Camera-type eye (tissue), 1 donor: ENCODE measurements at places on chromosomes 6 and 20. TPM values are rescaled to one million over a fixed set of nuclear protein-coding genes. Genes with fewer than 3 reads are reported as not detected.

Gene ARMH2
- total RNA-seq = not detected

Gene COL9A1
- 74.7 TPM for total RNA-seq

Gene SMPDL3A
- total RNA-seq = 22.2 TPM

Gene VSX1
- 131 TPM for total RNA-seq

Gene MEI4
- 0.99 TPM for total RNA-seq
